CD4-positive, alpha-beta T cell treated with Interleukin-4 for 4 hours (primary cell): ENCODE measurements at places on chromosomes 1 and 21.

- DNase-seq, result peak; percentile 61
Measured at GRCh38 chr1:108570128-108570527, 10.2 kb downstream of the EEIG2 start.

GRCh38 chr1:224199679-224200078 lies 16.6 kb downstream of the DEGS1 start:
- no peak for DNase-seq

DNA sequence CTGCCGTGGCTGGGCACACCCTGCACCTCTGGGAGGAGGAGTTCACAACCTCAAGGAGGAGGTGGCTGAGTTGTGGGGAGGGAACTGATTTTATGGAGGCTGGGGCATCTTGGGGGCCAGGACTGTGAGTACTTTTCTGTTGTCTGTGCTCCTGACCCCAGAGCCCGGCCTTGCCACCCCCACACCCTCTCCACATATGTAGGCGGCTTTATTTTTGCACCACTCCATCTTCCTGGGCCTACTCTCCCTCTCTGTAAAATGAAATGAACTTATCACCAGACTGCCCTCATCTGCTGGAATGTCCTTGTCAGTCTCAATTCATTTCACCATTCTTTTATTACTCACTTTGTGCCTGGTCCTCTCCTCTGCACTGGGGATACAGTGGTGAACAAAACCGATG lies 12.8 kb downstream of the FOXD2 start:
- DNase-seq, result no peak

DNA sequence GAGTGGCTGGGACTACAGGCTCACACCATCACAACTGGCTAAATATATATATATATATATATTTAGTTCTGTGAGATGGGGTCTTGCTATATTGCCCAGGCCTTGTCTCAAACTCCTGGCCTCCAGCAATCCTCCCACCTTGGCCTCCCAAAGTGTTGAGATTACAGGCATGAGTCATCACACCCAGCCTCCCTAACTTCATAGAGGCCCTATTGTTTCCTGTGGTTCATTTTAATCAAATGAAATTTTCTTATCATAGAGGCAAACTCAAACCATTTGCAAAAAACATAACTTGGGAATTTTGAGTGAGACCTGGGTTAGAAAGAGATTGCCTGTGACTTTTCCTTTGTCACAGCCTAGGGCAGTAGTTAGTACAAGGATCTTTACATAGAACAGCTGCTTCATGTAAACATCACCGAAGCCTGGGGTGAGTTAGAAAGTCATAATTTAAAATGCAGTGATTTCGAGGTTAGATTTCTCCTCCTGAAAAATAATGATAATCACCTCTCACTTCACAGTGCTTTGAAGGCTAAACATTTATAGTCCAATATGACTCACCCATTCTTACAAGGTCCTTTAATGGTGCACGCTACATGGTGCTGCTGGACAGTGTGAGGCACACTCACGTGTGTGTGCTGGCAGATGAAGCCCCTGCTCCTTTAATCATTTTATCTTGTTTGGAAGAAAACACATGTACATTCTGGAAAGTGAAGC lies 188.9 kb downstream of the RHOU start:
- DNase-seq, result no peak

- DNase-seq, result no peak
Measured at GRCh38 chr1:41530411-41530810, 45.9 kb upstream of the EDN2 start.

- no peak for DNase-seq
Measured at GRCh38 chr1:230295367-230295766, 130.8 kb downstream of the PGBD5 start.

DNA sequence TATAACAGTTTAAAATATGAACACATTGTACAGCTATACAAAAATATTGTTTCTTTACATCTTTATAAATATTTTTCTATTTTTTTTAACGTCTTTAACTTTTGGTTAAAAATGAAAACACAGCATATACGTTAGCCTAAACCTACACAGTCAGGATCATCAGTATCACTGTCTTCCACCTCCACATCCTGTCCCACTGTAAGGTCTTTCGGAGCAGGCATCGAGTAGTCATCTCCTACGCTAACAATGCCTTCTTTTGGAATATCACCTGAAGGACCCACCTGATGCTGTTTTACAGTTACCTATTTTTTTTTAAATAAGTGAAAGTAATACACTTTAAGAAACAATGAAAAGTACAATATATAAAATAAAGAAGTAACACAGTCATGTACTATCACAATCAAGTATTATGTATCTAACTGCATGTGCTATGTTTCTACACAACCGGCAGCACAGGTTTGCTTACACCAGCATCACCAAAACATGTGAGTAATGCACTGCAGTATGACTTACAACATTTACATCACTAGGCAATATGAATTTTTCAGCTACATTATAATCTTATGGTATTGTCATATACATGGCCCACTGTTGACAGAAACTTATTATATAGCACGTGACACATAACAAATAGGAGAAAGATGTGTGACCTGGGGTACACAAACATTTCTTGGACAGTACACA lies 254.4 kb downstream of the AKT3 start:
- peak; percentile 61 for DNase-seq

DNA sequence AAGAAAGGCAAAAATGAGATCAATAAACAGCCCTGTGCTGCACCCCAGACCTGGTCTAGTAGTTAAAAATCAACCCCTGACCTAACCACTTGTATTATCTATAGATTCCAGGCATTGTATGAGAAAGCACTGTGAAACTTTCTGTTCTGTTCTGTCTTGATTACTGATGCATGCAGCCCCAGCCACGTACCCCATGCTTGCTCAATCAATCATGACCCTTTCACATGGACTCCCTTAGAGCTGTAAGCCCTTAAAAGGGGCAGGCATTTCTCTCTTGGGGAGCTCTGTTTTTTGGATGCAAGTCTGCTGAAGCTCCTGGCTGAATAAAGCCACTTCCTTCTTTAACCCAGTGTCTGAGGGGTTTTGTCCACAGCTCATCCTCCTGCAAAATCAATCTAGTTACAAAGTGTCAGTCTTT lies 24.2 kb upstream of the CD34 start:
- no peak for DNase-seq

- no peak for DNase-seq
Measured at GRCh38 chr1:44417351-44418021, 12.4 kb downstream of the RNF220 start.
